ENCODE measurements at places on chromosomes 4 and X. TPM values are rescaled to one million over a fixed set of nuclear protein-coding genes. Genes with fewer than 3 reads are reported as not detected.

XKRX gene
- total RNA-seq, result 2.7 TPM

MAGED1 gene
- 58.1 TPM for total RNA-seq

- DNase-seq, result peak; percentile 47
These were observed 232.5 kb upstream of the POF1B start for GRCh38 chrX:85611926-85612325.

GRCh38 chr4:21801661-21802385 is 146.7 kb downstream of the KCNIP4 start:
- no peak for DNase-seq

- no peak for DNase-seq
These were observed 11.1 kb downstream of the TREX2 start for GRCh38 chrX:153434801-153435200.
